ENCODE measurements at places on chromosomes 1 and 21. TPM values are rescaled to one million over a fixed set of nuclear protein-coding genes. Genes with fewer than 3 reads are reported as not detected.

GRCh38 chr1:111719674-111720132 lies 19.5 kb downstream of the INKA2 start:
- peak; percentile 86 for DNase-seq
- peak overlapping the region; percentile 91 for H3K27ac ChIP-seq
- no peaks in the 10 kb centered on the region for H3K36me3 ChIP-seq
- no peak overlapping the region for H3K4me3 ChIP-seq
- peaks cover 10% of the 10 kb centered on the region for H3K4me1 ChIP-seq
- no peaks in the 10 kb centered on the region for H3K27me3 ChIP-seq

DNA sequence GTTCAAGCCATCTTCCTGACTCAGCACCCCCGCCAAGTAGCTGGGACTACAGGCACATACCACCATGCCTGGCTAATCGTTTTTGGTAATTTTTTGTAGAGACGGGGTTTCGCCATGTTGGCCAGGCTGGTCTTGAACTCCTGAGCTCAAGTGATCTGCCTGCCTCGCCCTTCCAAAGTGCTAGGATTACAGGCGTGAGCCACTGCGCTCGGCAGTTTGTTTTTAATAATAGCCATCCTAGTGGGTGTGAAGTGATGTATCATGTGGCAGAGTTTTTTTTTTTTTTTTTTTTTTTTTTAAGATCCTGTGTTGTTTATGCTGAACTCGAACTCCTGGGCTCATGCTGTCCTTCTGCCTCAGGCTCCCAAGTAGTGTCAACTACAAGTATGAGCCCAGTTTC lies 51.8 kb downstream of the SPEN start:
- no peak overlapping the region for H3K27ac ChIP-seq
- no peaks in the 10 kb centered on the region for H3K4me1 ChIP-seq
- no peaks in the 10 kb centered on the region for H3K27me3 ChIP-seq
- no peak overlapping the region for H3K4me3 ChIP-seq
- no peaks in the 10 kb centered on the region for H3K36me3 ChIP-seq

DNA sequence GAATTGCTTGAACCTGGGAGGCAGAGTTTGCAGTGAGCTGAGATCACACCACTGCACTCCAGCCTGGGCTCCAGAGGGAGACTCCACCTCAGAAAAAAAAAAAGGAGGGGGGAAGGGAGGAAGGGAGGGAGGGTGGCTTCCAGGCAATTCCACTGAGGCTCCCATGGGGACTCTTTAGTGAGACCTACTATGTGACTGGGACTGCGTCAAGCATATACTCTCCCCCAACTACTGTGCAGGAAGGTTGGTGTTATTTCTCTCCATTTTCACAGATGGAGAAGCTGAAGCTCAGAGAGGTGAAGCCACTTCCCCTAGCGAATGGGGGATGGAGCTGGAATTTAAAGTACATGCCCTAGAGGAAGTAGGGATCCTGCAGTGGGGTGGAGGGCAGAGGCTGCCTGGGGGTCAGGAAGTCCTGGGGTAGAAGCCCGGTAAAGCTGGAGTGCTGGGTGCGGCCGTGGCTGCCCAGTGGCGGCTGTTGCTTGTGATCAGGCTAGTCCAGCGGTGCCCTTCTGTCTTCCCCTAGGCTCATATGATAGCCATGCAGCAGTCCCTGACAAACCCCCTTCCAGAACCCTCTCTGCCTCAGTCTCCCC lies 40.3 kb downstream of the RAP1GAP start:
- H3K27me3 ChIP-seq = no peaks in the 10 kb centered on the region
- H3K36me3 ChIP-seq = no peaks in the 10 kb centered on the region
- no peak overlapping the region for H3K27ac ChIP-seq
- H3K4me1 ChIP-seq = no peaks in the 10 kb centered on the region
- no peak for DNase-seq

The RGS4 gene
- not detected for total RNA-seq

All from heart left ventricle (tissue), 16 donors.